Renal pelvis (tissue), 12 donors: ENCODE measurements at places on chromosomes 5 and 9.

DNA sequence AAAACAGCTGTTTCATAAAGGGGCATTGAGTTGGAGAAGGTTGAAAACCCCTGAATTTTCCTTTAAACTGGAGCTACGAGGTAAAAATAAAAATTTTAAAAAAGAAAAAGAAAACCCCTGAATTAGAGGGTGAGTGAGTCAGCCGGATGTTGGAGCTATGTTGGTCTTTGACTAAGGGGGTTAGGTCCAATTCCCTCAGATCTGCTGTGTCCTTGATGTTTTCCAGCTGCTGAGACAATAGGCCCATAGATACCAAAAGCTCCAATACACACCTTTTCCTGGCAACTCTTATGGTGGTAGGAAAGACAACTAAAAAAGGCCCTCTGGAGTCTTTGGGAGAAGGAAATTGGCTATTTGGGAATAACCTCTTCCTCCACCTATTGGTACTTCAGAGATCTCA lies 79.4 kb upstream of the SAP30L start:
- DNase-seq = no peak

- DNase-seq = no peak
These were observed 49.6 kb upstream of the ADRB2 start for GRCh38 chr5:148776780-148777179.

DNA sequence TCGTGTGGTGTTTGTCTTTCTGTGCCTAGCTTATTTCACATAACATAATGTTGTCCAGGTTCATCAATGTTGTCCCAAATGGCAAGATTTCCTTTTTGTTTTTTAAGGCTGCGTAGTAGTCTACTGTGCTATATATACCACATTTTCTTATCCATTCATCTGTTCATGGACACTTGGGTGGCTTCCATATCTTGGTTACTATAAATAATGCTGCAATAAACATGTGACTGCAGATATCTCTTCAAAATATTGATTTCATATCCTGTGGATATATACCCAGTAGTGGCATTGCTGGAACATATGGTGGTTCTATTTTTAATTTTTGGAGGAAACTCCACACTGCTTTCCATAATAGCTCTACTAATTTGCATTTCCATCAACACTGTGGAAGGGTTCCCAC lies 25.5 kb upstream of the CCNH start:
- DNase-seq = no peak

DNA sequence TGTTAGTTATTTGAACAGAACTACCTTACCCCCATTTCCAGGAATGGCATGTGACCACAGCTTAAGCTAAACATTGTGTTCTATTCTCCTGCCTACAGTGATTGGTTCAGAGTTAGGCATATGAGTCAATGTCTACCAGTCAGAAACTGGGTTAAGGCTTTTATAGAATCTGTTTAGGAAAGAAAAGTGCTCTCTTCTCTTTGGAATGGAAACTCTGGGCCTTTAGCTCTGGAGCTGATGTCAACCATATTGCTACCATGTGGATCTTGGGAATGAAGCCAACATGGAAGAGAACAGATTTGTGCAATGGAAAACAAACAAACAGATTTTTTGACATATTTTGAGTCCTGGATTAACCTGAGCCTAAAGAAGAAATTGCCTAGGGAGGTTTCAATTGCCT lies 488.9 kb upstream of the TNC start:
- DNase-seq = no peak

- peak; percentile 82 for DNase-seq
These were observed 171.5 kb downstream of the NXNL2 start for GRCh38 chr9:88706193-88707113.

- DNase-seq = no peak
These were observed 83.0 kb downstream of the GRIA1 start for GRCh38 chr5:153573326-153574033.

- DNase-seq = no peak
These were observed 37.6 kb downstream of the ACER2 start for GRCh38 chr9:19446361-19446861.

GRCh38 chr5:55714339-55714738 lies 2.2 kb upstream of the SLC38A9 start:
- no peak for DNase-seq

DNA sequence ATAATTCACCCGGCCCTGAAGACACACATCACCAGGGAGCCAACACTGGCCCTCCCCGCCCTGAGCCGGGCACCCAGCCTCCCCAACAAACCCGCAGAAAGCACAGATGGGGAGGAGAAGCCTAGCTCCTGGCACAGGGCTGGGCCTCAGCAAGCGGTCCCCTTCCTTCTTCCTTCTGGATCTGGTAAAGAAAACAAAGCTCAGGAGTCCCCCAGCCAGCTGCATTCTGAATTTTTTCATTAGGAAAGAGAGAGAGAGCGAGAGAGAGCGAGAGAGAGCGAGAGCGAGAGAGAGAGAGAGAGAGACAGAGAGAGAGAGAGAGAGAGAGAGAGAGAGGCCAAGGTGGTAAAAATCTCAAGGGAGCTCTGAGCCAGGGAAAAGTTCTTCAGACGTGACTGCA lies 195.7 kb downstream of the CRB2 start:
- no peak for DNase-seq

DNA sequence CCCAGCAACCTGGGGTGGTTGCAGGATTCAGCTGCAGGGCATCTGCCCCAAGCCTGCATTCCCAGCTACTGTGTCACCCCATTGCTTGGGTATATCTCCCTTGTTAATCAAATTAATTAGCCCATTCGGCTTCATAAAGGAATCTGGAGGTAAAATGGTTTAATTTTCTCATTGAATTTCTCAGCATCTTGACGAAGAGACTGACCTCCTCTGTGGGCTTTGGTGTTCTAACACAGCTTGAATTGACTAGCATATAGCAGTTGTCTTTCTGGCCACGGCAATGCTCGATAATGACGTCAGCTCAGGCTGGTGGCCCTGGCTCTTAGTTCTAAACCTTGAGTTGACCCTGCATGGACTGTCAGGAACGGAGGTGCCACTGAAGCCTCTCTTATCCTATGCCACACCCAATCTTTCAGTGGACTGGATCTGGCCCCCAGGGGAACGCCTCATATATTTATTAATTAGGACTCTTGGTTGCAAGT lies 72.4 kb downstream of the MSX2 start:
- DNase-seq = no peak

DNA sequence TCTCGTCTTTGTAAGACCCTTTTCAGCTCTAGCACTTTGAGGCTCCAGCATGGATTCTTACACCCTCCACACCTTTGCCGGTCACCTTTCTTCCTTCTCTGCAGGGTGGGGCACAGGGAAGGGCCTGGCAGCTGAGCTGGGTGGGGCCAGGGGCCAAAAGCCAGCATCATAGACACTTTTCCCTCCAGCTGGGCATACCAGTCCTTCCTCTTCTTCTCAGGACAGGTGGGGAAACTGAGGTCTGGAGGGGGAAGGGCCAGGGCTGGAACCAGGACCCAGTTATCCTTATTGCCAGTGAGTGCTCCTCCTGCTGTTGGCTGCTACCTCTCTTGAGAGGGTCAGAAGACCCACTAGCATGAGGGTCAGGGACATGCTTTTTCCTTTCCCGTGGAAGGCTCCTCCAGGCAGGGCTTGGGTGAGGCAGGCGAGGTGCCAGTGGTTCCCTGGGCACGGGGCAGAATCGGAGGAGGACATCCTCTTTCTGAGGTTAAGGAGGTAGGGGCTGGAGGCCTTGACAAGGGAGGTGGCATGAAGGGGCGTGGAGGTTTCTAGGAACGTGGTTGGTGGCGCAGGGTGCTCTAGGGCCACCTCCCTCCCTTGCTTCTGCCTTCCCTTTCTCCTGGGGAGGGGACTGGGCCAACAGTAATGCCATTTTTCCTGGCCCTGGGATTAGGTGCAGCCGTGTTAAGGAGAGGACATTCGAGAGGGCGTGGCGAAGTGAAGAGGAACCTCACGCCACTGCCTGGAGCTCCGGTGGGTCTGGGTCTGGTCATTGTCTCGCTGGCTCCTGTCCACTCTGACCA lies at the start of gene NDST1:
Gene NDST1 (plus strand): TSS at position 658 of the 803 bp plus-strand sequence. CDS start 13,124 bp downstream, outside the sequence.
- DNase-seq = no peak

DNA sequence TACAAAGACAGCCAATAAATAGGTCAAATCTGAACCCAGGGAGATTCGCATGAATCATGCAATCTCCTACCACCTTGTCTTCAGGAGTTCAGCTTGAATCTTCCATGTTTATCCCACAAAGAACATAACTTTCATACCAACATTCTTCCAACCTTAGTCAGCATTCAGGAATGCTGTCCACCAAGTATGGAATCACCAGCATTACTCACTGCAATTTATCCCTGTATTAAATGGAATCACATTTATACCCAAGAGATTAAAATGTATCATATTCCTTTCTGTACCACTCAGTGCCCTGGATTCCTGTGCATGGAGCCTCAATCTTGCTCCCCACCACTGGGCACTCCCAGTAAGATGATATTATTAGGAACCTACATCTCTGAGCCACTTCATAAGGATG lies 162.6 kb downstream of the GLIS3 start:
- peak; percentile 48 for DNase-seq

DNA sequence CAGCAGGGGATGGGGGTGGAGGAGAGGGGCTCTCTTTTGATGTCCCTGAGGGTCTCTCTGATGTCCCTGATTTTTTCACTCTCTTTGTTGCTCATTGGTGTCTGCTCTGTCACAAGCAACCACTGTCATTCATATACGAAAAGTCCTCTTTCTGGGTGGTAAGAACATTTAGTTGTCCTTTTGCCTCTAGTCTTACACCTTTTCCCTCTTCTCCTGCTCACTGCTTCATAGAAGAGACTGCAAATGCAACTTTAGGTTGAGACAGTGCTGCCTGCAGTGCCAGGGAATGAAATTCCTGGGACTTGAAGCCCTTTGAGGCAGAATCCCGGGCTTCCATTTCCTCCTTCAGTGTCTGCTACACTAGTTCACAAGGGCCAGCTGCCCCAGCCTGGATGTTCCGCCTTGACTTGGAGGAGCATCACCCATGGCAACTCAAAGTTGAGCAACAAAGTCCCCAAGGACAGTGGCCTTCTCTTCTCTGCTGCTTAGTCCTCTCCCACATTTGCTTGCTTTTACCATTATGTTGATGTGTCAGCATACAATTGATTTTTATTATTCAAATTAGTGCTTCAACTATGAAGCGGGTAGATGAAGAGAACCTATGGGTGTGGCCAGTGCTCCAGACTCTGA lies 94.7 kb upstream of the RUSC2 start:
- DNase-seq = no peak

- no peak for DNase-seq
These were observed 35.0 kb downstream of the RASGEF1C start for GRCh38 chr5:180173875-180174586.

DNA sequence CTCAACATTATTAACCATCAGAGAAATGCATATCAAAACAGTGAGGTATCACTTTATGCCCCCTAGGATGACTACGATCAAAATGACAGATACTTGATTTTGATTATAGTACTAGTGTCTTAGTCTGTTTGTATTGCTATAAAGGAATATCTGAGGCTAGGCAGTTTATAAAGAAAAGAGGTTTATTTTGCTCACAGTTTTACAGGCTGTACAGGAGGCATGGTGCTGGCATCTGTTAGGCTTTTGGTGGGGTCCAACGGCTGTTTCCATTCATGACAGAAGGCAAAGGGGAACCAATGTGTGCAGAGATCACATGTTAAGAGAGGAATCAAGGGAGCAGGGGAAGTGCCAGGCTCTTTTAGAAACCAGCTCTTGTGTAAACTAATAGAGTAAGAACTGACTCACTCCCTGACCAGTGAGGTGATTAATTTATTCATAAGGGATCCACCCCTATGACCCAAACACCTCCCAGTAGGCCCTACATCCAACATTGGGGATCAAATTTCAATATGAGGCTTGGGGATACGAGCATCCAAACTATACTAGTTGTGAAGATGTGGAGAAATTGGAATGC lies 16.0 kb upstream of the AFF4 start:
- DNase-seq = no peak

DNA sequence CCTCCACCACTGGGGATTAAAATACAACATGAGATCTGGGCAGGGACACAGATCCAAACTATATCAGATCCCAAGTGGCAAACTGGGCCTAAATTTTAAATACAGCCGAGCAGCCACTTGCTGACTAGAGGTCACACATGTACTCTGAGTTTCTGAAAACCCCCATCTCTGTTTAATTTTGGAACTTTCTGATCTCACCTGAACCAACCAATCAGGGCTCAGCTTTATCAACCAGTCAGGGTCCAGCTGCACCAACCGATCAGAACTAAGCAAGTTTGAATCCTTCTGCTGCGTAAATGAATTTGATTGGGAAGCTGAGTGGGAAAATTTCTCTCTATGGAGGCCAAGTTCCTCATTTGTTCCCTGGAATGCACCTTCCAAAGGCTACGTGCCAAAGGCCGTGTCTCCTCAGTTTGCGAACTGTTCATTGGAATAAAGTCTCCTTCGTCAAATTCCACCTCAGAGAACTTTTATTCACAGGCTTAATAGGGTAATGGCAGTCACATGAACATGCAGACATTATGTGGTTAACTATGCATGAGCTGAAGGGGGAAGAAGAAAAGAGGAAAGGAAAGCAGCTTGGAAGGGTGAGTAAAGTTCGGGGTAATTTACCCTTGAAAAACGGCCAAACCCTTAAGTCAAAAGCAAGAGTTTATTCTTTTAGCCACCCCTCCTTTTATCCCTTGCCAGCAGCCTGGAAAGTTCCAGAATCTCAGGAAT lies 3.7 kb downstream of the CD180 start:
- no peak for DNase-seq

DNA sequence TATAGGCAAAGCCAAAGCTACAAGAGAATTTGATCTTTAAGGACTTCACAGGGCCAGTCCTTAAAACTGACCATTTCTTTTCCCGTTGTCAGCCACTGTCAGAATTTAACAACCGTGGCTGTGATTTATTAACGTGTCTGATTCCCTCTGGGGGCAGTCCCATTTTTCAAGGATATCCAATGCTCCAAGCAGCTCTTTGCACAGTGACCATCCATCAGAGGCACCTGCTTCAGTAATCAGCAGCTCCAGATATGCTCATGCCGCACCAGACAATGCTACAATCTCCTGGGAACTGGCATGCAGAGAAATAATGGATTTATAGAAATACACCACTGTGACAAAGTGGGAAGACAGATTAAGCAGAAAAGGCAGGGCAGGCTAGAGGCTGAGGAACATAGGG lies 163.3 kb upstream of the PPP1R2B start:
- DNase-seq = peak; percentile 73

DNA sequence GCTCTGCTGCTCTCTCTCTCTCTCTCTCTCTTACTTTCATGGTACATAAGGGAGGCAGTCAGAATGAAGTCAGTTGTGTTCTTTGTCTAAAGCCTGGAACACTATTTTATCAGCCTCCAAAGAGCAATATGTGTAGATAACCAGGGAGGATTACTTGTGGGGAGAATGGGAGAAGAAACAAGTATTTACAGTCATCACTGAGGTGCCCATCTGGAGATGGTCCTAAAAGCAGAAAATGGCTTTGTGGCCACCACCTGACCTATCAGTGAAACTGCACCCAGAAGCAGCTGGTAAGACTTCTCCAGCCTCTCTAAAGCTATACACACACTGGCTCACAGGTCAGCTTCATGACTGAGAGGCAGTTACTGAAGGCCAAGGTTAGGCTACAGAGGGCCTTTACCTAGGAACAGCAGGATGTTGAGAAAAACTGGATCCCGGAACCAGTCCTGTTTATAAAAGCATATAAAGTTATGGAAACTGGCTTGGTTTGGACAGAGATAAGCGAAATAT lies 75.1 kb downstream of the MRPS27 start:
- DNase-seq = no peak
